ENCODE measurements at places on chromosomes 5 and 9. TPM values are rescaled to one million over a fixed set of nuclear protein-coding genes. Genes with fewer than 3 reads are reported as not detected.

GRCh38 chr5:139308797-139309196 is 15.3 kb downstream of the MATR3 start:
- DNase-seq, result no peak

Gene OGN
- total RNA-seq, result not detected

DNA sequence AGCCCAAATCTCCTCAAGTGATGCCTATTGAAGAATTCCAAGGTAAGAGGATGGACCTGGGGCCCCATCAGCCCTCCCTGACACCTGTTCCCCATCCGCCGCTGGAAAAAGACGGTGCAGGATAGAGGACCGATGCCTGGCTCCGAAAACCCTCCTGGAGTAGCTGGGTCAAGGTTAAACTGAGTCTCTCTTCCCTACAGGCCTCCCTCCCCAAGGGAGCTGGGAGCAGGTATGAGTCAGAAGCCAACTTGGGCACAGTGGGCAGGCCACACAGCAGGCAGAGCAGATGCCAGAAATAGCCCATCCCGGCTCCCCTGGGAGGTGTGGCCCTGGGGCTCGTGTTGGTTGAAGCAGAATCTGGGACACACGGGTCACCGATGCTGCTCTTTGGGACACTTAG is 75.6 kb downstream of the NTNG2 start:
- DNase-seq, result no peak

DNA sequence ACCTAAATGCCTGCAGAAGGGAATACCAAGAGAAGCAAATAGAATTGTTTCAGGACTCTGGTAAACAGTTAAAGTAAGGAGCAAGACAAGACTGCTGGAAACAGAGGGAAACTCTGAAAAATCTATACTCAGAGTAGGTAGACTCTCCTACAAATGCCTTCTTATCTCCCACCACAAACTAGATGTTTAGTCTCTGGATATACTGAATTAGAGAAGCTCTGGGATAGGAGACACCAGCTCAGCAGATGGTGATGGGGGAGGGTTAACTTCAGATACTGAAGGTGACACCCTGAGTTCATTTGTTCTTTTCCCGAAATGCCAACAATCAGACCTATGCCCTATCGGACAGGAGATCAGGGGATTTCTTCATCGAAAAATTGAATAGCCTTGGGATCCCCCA is 54.1 kb upstream of the CHD1 start:
- no peak for DNase-seq

Gene CDKN2A
- 9.0 TPM for total RNA-seq

DNA sequence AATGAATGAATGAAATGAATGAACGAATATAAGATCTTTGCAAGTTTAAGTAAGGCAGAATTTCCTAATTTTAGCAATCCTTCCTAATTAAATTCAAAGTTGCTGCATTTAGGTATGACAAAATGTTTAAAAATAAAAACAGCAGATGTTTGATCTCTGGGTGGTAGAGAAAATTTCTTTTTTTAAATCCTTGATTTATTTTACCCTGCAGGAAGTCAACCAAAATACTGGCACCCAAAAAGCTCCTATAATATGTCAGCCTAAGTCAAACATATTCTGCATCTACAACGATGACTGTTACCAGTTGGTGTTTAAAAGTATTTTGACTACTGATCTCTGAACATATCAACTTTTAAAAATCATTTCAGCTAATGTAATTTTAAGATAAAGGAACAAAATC is 58.4 kb downstream of the TTC39B start:
- no peak for DNase-seq

DNA sequence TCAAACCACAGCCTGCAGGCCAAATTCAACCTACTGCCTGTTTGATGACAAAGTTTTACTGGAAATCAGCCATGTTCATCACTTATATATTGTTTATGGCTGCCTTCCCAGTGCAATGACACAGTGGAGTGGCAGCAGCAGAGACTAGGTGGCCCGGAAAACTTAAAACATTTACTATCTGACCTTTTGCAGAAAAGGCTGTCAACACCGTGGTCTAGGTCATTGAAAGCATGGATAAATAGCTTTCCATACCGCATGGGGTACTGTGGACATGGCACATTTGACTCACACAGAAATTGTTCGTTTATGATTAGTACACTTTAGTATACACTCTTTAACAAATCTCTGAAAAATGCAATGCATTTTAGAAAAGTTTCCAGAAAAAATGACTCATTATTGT is 298.3 kb upstream of the EFNA5 start:
- no peak for DNase-seq

- no peak for DNase-seq
Measured at GRCh38 chr9:119368179-119368578, 1.1 kb downstream of the BRINP1 start.

DNA sequence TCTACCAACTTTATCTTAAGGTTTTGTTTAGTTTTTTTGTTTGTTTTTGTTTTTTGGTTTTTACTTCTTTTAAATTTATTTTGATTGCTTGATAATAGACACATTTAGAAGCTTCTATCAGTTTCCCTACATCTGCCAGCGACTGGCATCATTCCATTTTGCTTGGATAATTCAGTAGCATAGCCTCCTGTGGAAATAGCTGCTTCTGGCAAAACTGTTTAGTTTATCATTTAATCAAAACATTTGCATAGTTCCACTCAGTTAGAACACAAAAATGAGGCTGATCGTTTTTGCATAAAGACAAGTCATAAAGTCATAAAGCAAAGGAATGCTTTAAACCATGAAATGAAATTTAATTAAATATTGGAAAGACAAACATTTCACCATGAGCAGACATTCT is 133.7 kb upstream of the NFIL3 start:
- no peak for DNase-seq

- no peak for DNase-seq
Measured at GRCh38 chr5:116621599-116621998, 47.0 kb upstream of the SEMA6A start.

DNA sequence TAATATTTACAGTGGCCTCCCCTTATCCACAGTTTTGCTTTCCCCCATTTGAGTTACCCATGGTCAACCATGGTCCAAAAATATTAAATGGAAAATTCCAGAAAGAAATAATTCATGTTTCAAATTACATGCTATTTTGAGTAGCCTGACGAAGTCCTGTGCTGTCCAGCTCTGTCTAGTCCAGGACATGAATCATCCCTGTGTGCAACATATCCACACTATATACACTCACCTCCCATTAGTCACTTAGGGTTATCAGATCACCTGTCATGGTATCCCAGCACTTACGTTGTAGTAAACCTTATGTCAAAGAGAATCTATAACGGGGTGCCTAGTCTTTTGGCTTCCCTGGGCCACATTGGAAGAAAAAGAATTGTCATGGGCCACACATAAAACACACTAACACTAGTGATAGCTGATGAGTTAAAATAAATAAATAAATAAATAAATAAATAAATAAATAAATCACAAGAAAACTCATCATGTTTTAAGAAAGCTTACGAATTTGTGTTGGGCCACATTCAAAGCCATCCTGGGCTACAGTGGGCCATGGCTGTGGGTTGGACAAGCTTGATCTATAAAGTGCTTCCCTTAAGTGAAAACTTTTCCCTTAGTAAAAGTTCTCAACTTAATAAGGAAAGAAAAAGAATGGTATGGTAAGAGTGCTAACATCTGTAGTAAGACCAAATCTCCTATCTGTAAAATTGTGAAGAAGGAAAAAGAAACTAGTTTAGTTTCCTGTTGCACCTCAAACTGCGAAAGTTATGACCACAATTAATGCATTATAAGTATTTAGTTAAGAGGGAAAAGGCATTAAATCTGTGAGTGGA is 15.9 kb upstream of the OMD start:
- DNase-seq, result no peak

DNA sequence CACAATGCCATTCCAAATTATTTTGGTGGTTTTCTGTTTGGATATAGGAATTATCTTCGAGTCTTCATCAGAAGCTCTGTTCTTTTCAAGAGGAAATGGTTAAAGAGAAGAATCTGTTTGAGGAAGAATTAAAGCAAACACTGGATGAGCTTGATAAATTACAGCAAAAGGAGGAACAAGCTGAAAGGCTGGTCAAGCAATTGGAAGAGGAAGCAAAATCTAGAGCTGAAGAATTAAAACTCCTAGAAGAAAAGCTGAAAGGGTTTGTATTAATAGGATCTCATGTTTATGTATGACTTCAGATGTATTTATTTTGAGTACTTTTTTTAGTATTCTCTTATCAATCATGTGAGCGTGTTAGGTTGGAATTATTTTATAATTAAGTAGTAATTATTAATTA is 15.0 kb downstream of the HMMR start:
- no peak for DNase-seq

Gene STK32A
- total RNA-seq, result 2.0 TPM

DNA sequence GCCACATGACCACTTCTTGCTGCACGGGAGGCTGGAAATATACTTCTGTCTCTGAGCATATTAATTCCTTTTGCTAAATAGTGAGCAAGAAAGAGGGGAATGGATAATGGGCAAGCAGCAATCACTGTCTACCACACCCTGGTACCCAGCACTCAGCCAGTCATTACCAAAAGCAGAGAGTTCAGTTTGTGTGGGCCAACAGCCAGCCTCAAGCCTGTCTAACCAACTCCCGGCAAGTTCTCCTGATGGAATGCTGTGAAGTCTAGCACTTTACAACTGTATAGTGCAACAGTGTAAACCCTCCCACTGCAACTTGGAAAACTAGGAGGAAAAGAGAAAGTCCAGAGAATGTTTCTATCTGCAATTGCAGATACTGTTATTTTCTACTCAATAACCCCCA is 47.8 kb downstream of the PLK2 start:
- no peak for DNase-seq

DNA sequence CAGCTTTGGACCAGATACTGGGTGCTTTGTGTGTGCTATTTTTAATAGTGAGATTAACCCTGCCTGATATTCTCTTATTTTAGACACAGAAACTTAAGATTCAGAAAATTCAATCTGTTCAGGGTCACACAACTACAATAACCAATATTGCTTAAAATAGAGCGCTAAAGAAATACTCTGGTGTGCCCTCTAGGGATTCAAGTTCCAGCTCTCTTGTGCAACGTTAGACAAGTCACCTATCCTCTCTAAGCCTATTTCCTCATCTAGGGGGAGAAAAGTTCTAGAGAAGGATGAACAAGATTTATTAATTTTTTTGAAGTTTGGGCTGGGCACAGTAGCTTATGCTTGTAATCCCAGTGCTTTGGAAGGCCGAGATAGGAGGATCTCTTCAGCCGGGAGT is 2.1 kb upstream of the SCAI start:
- no peak for DNase-seq

DNA sequence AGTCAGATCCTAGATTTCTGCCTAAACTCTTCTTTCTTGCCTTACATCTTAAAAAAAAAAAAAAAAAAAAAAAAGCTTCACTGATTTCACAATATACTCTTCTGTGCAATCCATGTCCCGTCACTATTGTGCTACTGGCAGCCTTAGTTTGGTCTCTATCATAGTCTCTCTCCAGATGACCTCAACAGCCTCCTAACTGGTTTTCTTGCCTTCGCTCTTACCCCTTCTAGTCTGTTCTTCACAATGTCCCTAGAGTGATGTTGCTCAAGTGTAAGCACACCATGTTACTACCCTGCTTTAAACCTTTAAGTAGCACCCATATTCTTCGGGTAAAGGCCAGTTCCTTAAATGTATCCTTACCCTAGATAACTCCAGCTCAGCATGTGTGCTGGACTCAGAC is 25.8 kb downstream of the CD180 start:
- DNase-seq, result no peak
